ENCODE measurements at places on chromosomes 3 and 15.

- DNase-seq: no peak
Measured at GRCh38 chr3:190497811-190498210, 16.1 kb upstream of the IL1RAP start.

DNA sequence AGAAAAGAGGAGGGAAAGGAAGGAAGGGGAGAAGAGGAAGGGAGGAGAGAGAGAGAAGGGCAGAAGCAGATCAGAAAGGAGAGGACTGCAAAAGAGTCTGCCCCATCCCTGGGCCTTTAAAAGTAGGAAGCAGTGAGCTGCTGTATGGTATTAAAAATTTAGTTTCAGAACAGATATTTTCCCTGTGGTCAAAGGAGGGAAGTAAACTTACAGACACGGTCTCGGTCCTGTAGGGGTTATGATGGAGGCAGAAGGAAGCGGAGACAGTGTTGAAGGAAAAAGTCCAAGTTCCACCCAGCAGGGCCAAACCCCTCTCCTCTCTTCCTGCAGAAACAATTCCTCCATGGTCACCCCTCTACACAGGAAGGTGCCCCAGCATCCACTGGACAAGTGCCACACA, 122.0 kb upstream of the PROK2 start:
- no peak for DNase-seq

GRCh38 chr3:66709532-66709931, 208.7 kb upstream of the LRIG1 start:
- DNase-seq: no peak

- no peak for DNase-seq
Measured at GRCh38 chr3:195095704-195096036, 175.3 kb downstream of the XXYLT1 start.

Measured in fibroblast of skin of back (primary cell).